ENCODE measurements at places on chromosomes 13 and 19.

DNA sequence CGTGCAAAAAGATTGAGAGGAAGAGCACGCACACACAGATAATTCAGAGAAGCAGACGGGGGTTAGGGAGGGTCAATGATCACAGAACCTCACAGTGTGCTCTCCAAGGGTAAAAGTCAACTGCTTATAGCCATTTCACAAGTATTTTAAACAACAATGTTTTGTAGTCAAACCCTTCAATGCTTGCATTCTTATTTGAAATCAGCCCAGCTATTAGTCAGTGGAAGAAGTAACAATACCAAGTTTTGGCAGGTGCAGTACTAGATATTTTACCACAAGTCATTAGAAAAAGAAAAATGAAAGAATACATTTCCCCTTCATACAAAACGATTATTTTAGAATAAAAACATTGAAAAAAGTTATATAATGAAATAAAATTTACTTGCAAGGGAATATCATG, 2.6 kb downstream of the CSNK1A1L start:
- DNase-seq: no peak

- DNase-seq: no peak
Observed at GRCh38 chr13:100394005-100394695, 194.4 kb downstream of the GGACT start.

DNA sequence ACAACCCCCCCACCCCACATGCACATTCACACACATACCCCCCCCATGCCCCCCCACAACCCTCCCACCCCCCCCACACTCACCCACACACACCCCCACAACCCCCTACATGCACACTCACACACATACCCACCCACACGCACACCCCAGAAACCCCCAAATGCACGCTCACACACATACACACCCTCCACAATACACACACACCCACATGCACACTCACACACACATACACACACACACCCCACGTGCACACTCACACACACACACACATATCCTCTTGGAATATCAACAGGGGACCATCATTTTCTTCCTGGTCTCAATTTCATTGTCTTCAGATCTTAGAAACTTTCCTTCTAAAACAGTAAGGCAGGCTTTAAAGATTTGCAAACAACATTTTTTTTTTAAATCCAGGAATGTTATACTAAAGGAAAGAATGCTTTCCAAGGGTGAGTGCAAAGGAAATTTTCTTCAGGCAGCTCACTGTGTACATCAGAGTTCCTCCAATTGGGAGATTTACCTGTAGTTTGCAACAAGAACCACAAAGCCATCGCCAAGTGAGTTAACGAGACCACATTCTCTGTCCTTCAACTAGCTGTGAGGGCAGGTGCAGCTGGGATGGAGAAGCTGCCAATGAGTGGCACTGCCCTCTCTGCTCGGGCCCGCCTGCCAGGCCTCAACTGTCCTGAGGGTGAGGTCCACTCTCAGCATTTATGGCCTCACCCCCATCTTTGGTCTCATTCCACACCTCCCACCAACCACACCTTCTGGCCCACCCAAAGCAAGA, 53.0 kb downstream of the MRPL57 start:
- DNase-seq: no peak

DNA sequence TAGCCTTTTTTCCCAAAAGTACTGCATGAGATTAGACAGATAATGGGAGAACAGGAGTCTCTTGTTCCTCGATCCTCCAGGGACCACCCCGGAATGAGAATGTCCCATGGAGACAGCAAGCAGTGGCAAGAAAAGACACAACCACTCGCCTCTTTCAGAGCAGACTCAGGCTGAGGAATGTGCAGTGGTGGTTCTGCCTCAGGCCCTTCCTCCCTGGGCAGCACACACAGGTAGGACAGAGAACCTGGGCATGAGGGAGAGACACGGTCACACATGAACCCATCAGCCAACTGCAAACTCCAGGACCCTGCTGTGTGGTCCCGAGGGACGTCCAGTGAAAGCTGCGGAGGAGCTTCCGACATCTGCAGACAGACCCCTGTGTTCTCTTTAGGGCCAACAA, 31.0 kb downstream of the CRYL1 start:
- no peak for DNase-seq

DNA sequence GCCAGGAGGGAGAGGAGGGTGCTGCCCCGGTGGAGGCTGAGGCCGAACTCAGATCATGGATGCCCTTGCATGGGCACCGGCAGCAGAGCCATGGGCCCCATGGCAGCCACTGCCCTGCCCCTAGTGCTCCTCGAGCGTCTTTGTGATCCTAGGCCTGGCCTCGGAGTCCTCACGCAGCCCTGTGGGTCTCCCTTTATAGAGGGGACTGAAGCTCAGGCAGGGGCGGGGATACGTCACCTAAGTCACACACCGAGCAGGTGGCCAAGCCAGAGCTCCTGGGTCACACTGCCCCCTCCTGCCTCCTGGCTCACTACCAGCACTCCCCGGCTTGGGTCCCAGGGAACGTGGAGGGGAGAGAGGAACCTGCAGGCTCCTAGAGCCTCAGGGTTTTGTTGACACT, 28.7 kb downstream of the DHX34 start:
- DNase-seq: peak; percentile 40

GRCh38 chr13:20441056-20441455, 84.6 kb downstream of the CRYL1 start:
- no peak for DNase-seq

GRCh38 chr19:10826846-10827245, 9.2 kb downstream of the TMED1 start:
- DNase-seq: no peak

DNA sequence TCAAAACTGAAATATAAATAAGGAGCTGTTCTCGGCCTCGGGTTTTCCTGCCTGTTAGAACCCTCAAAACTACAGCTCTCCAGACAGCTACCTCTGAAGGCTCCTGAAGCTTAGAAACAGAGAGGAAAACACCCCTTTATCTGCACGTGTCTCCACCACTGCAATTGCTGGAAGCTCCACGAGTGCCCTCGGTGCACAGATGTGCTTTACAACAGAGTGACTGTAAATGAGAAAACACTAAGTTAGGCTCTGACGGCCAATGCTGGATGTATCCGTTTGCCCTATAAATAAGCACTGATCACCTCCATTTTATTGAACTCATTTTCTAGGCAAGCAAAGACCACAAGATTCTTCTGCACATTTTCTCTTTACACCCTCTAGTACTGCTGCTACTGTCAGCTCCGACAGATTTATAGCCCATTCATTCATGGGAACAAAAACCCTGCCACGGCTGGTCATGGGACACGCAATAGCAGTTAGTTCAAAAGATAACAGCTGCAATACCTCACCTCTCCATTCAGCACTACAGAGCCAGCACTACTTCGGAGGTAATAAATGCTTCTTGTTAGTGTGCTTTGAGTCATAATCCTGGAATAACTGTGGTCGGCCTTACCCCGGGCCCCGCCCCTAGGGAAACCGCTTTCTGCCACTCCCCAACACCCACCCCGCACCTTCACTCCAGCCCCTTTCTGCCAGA, 241.1 kb upstream of the ZNF507 start:
- DNase-seq: peak; percentile 23

DNA sequence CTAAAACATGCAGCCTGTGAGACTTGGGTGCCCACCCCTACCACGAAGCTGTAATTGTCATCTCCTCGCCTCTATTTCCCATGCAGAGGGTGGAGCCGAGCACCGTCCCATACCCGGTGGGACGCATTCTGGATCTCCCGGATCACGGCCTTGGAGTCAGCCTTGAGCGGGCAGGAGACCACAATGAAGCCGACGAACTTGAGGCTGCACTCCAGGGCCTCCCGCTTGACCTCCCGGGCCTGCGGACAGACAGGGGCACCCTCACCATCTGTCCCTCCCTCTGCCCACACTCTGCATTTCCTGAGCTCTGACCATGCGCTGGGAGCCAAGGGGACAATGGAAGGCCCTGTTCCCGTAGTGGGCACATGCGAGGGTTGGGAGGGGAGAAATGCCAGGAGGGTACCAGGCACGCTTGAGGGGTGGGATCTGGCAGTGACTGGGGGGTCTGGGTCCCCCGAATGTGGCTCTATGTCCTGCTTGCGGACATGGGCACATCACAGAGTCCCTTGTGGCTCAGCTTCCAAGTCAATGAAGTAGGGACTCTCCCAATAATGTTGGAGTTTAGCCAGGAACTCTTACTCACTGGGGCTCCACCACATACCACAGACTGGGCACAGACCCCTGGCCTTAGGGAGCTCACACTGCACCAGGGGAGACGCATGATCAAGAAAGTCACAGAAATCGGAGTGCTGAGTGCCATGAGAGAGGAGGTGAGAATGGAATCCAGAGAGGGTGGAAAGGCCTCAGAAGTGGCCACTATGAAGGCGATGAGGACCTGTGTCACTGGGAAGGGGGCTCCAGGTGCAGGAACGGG, 9.2 kb upstream of the GMIP start:
- no peak for DNase-seq

DNA sequence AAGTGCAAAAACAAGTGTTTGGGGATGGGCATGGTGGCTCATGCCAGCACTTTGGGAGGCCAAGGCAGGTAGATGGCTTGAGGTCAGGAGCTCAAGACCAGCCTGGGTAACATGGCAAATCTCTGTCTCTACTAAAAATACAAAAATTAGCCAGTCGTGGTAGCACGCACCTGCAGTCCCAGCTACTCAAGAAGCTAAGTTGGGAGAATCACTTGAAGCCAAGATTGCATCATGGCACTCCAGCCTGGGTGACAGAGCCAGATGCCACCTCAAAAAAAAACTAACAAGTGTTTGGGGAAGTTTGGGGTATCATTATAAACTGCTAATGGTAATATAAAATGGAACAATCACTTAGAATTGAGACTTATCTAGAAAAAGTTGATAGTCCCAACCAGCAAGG, 24.6 kb downstream of the XPO4 start:
- no peak for DNase-seq

DNA sequence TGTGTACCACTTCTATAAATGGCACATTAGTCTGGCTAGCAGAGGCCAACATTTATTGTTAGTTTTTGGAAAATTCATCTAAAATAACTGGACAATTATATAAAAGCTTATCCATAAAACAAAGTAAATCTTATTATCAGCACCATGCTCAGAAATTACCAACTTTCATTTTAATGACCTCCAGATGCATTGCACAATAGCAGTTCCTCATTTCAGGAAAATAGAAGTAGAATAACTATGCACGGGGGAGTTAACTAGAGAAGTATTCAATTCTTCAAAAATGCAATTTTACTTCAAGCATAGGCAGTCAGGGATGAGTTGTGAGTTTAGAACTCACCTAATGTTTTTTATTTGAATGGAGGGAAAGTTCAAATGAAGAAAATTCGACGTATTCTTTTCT, 1023.5 kb downstream of the PCDH17 start:
- no peak for DNase-seq

- no peak for DNase-seq
Observed at GRCh38 chr13:87234981-87235380, 436.2 kb upstream of the SLITRK5 start.

GRCh38 chr13:32538143-32538620, 413 bp downstream of the N4BP2L2 start:
- DNase-seq: no peak

- DNase-seq: no peak
Observed at GRCh38 chr13:106660746-106661625, 93.0 kb upstream of the ARGLU1 start.

DNA sequence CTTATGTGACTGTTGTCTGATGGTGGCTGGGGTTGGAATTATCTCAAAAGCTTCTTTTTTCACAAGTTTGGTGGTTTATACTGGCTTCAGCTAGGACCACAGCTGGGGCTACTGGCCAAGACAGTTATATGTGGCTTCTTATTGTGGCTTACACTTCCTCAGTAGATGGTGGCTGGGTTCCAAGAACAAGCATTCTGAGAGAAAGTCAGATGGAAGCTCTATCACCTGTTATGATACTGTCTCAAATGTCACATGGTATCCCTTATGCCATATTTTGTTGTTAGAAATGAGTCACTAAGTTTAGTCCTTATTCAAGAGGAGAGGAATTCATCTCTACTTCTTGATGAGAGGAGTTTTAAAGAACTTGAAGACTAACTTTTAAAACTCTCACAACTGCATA, 41.6 kb downstream of the NDFIP2 start:
- no peak for DNase-seq

DNA sequence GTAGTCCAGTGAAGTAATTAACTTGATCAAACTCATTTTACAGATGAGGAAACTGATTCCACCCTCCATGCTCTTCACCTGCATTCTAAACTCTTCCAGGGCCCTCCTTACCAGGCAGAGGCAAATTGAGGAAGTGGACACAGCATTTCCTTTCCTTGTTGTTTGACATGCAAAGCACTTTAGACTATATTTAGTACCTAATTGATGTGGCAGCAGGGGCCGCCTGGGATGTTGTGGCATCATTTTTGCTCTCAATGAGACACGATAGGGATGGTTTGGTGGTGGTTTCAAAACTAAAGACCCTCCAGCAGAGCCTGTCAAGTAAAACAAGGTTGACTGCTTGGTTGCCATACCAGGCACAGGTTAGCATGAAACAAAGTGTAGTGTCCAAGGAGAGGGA, 7.9 kb downstream of the SIPA1L3 start:
- DNase-seq: no peak

DNA sequence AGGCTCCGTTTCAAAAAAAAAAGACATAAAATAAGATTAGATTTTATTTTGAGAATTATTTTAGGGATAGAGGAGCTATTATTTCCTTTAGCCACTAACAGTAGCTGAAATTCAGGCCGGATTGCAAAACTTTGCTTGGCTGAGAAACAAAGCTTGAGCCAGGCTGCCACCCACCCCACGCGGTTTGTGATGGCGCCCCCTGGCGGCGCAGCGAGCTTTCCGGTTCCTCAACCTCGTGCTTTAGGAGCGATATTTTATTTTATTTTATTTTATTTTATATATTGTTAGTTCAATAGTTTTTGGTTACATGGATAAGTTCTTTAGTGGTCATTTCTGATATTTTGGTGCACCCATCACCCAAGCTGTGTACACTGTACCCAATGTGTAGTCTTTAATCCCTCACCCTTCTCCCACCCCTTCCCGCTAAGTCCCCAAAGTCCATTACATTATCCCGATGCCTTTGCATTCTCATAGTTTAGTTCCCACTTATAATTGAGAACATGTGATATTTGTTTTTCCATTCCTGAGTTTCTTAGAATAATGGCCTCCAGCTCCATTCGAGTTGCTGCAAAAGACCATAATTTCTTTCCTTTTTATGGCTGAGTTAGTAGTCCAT, 19.8 kb upstream of the CEACAM4 start:
- DNase-seq: no peak

DNA sequence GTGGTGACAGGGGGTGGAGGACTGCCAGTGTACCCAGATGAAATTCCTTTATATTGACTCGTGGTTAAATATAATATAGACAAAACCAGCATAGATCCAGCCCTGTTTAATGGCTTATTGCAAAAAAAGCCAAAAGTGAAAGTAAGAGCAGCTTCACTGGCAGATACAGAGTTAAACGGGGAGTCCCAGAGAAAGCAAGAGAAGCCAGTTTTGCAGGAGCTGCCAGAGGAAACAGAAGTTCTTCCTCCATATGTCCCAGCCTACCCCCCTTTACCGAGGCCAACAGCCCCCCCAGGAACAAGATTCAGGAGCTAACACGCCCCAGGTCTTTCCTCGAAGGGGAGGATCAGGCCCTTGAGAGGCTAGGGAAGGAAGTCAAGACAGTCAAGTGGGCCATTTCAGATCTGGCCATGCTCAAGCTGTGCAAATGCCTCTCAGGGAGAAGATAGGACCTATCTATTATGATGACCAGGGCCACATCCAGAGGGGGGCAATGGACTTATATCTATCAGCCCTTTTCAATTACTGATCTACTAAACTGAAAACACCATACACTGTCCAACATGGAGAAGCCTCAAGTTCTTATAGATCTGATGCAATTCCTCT, 47.2 kb upstream of the ZNF737 start:
- DNase-seq: no peak
